M059J (cell line): ENCODE measurements at places on chromosomes 1 and 21.
A peak's percentile ranks its signal among the peaks of the same experiment; 100 is the strongest.

DNA sequence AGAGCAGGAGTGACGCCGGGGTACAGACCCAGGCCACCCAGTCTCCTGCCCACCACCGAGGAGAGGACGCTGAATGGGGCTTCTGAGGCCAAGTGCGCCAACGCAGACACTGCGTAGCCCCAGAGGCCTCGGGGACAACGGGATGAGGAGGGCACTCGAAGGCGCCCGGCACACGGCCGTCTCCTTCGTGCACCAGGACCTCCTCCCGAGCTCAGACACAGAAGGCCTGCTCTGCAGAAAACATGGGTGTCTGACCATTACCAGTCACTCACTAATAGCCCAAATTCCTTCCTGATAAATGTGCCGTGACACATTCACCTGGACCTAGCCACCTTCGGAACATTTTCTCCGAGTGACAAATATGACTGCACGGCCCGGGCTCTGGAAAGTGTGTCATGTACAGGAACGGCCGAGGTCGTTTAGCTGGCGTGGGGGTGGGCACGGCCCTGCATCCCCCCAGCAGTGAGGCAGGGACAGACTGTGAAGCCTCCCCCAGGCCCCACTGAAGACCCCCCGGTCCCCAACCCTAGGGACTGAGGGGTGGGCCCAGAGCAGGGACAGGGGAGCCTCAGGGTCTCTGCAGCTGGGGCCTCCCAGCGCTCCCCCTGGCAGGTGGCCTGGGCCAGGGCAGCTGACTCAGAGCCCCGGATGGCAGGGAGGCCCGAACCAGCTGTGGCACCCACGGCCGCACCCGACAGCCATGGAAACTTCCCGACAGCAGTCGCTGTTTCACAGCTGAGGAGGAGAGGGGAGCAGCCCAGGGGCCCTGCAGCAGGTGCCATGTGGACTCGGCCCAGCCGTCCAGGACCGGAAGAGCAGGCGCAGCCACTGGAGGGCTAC is 16.7 kb upstream of the COL6A2 start:
- peak; percentile 33 for DNase-seq

GRCh38 chr1:21875621-21876063 is 61.5 kb downstream of the HSPG2 start:
- DNase-seq, result no peak

DNA sequence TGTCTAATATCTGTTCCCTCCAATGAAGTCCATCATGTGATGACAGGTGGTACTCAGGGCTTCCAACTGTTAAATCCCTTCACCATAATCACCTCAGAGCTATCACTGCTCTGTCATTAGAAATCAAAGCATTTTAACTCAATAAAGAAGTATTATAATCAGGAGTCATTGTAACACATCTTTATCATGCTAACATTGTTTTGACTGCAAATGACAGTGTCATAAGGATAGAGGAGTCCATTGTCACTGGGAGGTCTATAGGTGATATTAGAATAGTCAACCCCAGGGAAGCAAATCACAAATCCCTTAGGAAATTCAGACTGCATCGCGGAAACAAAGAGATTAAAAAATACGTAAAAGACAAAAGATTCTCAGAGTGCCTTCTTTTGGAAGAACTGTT is 30.8 kb downstream of the LRRC53 start:
- DNase-seq, result no peak

DNA sequence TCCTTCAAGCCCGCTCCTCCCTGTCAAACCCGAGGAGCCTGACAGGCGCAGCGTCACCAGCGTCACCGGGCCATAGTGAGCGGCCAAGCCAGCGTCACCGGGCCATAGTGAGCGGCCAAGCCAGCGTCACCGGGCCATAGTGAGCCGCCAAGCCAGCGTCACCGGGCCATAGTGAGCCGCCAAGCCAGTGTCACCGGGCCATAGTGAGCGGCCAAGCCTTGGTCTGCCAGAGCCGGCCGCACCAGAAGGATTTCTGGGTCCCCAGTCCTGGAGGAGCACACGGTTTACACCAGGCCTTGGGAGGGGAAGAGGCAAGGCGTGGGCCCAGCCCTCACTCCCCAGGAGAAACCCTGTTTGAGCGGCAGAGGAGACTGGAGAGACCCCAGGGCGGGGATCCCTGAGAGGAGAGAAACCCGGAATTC is 39.8 kb upstream of the COL18A1 start:
- no peak for DNase-seq

DNA sequence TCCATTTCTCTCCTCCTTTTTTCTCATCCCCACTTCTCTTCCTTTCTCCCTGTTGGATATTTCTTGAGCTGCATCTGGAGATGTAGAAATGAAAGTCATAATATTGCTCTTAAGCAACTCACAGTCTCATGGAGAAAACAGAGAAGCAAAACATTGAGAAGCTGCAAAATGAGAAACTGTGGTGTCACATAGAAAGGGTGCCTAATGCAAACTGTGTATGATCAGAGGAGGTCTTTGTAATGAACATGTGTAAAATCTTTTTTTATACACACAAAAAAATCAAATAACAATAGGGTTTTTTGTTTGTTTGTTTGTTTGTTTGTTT is 11.8 kb upstream of the SLAMF7 start:
- no peak for DNase-seq

DNA sequence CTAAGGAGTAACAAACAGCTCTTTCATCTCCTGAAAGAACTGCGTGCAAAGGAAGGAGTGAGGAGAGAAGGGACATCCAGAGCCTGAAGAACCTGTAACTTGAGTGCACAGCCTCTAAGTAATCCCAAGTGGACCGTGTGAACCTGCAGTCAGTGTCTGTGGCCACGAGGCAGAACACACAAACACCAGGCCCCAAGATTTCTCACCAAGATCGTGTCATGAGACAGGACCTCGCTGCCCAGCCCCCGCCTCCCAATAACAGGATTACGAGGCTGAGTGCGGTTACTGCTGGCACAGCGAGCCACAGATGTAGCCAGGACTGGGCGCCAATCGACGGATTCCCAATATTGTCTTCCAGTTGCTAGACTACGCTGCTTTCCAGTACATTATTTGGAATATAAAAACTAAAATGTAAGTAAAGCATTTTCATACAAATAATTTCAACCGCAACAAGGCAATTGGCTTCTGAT is 101.3 kb upstream of the SLC25A33 start:
- peak; percentile 62 for DNase-seq

GRCh38 chr1:1347663-1348419 is 1.4 kb downstream of the DVL1 start:
- DNase-seq, result peak; percentile 32

DNA sequence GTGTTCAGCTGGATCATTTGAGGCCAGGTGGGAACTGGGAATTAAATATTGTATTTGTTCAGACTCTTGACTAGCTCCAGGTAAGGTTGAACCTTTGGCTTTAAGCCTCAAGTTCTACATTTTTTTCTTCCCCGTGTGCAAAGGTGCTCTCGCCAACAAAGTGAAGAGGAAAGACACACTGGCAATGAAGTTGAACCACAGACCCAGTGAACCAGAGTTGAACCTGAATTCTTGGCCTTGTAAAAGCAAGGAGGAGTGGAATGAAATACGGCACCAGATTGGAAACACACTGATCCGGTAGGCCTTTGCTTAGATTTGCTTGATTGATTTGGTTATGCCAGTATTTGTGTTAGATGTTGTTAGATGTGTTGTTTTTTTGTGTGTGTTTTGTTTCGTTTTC is 25.5 kb upstream of the RCC1 start:
- no peak for DNase-seq

DNA sequence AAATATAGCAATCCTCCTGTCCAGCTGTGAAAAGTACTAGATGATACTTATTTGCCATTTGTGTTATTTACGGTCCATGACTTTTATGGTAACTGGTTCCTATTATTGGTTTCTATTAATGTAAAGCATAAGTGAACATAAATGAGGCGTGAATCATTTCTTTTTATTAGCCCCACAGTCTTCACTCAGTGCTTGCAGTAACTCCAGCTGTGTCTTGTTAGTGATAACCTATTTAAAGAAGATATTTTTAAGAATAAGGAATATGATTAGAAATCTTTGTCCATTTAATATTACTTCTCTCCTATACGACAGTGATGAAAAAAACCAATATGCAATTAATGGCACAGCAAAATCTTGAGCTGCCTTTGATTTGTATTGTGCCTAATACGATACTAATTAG is 149.9 kb downstream of the SPATA17 start:
- no peak for DNase-seq

GRCh38 chr1:14698314-14698713 is 99.8 kb downstream of the KAZN start:
- no peak for DNase-seq

- no peak for DNase-seq
These were observed 542.8 kb upstream of the BEND5 start for GRCh38 chr1:49319426-49319963.

DNA sequence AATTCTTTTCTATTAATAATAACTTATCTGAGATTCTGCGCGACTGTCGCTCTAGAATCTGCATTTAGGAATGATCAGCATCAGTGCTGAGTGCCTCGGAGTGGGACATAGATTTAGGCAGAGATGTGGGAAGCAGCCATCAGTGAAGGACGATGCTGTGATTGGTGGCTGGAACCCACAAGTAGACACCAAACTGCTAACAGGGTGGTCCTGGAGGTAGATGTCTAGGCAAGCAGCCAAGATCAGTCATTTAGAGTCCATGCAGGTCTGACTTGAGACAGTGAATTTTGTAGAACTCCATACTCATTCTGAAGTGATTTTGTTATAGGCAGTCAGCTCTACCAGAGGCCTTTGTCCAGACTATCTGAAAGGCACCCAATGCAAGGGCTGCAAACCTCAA is 51.8 kb upstream of the LYST start:
- DNase-seq, result no peak

- DNase-seq, result no peak
These were observed 90.9 kb downstream of the MATN1 start for GRCh38 chr1:30632481-30632880.

- DNase-seq, result no peak
These were observed 13.8 kb upstream of the AVPR1B start for GRCh38 chr1:206131037-206131436.

DNA sequence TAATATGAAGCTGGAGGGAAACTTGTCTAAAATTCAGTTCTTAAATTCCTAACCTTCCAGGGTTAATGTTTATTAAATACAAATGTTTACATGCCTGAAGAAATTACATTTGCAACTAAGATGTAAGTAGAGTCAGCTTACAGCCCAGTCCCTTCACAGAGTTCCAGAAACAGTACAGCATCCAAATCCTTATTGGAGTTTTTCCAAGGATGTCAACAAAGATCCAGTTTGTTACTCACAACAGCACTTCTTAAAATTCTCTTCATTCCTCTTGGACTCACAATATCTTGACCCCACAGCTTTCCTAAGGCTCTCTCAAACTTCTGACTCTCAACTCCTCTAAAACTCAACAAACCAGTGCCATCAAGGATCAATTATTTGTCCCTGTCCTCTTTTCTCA is 50.1 kb upstream of the RWDD3 start:
- DNase-seq, result no peak

- DNase-seq, result no peak
These were observed 31.4 kb upstream of the S1PR1 start for GRCh38 chr1:101205457-101205856.

GRCh38 chr1:25523542-25523941 is 19.9 kb upstream of the LDLRAP1 start:
- peak; percentile 35 for DNase-seq

DNA sequence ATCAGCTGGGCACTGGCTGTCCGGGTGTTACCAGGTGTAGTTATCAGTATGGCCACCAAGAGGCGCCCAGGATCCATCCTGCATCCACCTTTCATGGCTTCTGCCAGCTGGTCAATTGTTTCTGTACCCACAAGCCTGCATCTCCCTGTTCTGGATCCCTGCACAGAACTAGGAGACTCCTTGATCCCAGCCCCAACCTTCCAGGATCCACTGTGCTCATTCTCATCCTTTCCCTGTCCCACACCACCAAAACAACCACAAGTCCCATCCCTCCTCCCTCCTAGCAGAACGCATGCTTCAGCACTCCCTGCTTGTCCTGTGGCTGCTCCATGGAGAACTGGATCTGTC is 27.2 kb upstream of the FOXE3 start:
- peak; percentile 69 for DNase-seq

DNA sequence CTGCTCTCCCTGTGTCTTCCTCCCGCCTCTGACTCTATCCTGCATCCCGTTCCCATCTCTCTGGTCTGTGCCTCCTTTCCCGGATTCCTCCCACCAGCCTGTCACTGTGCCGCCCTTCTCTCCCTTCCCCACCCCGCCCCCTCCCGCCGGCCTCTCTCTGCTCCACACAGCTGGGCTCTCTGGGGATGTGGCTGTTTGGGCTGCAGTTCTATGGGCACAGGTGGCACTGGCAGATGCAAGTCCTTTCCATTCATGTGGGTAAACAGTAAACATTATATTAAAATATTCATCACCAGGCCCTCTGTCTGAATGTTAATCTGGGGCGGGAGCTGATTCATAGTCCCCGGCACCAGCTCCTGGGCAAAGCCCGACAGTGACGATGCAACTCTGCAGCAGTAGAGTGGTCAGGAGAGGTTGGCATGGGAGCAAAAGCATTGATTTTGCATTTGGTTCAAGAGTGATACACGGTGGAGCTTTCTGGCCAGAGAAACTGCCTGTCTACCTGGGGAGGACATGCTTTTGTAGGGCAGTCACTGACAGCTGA is 249.3 kb downstream of the TNR start:
- DNase-seq, result no peak

GRCh38 chr1:205077934-205078311 is 6.3 kb downstream of the TMEM81 start:
- DNase-seq, result no peak

- peak; percentile 90 for DNase-seq
These were observed 21.4 kb downstream of the SLC2A1 start for GRCh38 chr1:42937141-42937696.

GRCh38 chr1:225928186-225929175 is 4.4 kb upstream of the PYCR2 start:
- DNase-seq, result no peak

DNA sequence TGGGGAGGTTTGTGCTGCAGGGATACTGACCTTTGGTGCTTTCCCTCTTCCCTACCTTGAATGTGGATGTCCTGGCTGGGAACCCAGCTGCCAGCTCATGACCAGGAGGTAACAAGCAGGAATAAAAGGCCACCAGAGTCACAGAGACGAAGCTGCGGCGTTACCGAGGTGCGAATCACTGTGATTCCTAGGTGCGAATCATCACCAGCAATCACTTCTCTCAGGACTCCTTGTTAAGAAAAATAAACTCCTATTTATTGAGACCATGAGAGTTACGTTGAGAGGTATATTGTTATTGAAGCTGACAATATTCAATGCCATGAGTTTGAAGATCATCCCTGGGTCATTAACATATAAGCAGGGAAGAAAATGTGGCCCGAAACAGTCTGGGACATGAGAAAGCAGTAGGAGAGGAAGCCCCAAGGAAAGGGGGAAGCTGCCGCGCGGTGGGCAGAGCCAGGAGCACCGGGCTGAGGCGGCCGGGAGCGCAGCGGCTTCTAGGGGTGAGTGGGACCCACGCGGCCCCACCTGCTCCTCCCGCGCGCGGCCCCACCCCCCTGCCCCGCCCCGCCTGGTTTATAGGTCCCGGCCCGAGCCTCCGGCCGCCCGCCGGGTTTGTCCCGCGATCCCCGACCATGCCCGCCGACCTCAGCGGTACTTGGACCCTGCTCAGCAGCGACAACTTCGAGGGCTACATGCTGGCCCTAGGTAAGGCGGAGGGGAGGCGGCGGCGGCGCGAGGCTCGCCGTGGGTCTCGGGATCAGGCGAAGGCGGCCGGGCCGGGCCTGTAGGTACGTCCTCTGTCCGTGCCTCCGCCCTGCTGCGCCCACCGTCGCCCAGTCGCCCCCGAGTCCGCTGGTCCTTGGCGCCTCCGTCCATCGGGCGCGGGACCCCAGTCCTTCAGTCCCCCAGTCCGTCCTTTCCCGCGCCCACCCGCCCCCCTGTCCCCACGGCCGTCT is at the start of gene RBP7:
RBP7 (plus strand) TSS at position 605 of the 959 bp plus-strand sequence; CDS start at position 636, 31 bp downstream.
- peak; percentile 20 for DNase-seq
